Stimulated activated CD8-positive, alpha-beta memory T cell treated with anti-CD3 and anti-CD28 coated beads, Interleukin-15, amount 100 ng/mL, for 24 hours (primary cell): ENCODE measurements at places on chromosomes 5 and 9.

DNA sequence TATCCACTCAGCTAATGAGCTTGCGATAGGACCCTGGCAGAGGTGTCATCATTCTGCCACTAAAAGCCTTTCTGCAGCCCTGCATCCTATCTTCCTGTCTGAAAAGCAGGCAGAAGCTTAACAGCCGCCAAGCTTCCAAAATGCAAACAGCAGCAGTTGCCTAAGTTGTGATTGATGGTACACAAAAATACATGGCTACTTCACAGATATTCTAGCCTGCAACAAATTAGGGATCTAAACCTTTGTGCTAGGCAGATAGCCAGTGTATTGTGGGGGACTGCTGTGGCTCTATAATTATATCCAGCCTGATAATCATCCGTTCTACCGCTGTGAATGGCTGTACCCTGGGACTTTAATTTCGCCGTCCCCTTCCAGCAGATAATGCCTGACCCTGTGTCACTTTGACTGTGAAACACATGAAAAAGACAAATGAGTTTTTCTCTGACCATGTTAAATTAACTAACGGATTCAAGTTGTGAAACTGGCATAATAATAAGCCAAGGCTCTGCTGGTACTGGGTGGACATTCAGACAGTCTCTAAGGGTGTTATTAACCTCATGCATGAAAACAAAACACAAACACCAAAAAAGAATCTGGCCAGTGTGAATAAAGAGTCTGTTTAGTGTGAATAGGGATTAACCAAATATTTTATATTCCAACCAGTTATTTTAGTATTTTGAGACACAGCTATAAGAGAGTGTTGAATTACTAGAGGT is 45.9 kb downstream of the SEMA6A start:
- DNase-seq, result no peak

GRCh38 chr9:132295181-132295580 is 59.6 kb downstream of the SETX start:
- no peak for DNase-seq

DNA sequence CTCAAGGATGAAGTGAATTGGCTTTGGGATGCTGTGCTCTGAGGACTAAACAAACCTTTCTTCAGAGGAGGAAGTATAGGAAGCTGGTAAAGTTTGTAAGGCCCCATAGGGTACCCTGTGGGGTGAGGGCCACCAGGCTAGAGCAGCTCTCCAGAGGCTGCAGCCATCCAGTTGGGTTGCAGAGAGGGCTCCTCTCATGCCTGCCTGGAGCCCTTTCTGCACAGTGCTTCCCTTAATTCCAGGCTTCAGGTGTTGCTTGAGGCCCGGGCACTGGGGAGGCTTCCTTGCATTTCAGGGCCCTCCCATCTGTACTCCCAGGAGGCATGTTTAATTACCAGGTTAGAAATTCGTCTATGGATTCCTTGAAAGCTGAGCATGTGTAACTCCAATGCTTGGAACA is 95.3 kb upstream of the FSTL4 start:
- DNase-seq, result no peak

GRCh38 chr5:142600611-142601358 is 85.1 kb downstream of the FGF1 start:
- no peak for DNase-seq

DNA sequence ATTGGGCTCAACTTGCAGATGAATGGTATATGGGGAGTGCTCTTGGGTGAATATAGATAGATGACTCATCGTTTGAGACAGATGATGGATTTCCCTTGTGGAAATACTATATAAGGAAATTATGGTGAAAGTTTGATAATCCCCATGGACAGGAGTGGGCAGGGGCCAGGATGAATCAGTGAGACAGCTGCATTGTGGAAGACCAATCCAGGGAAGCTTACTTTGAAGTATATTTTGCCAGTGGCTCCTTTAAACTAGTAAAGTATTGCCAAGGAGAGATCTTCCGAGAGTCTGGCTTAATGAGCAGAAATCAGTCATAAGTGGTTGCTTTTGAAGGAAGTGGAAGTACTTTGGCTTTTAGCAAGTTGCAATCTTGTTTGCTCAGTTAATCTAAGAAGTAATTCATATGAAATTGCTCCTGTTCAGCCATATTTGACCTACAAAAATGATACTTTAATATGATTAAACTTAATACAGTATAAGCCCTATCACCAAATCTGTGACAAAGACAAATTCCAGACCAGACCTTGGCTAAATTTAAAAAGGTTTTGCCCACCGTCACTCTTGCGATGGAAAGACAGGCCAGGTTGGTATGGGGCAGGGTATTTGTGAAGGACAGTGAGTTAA is 9.3 kb upstream of the TNC start:
- DNase-seq, result no peak
